ENCODE measurements at places on chromosomes 4 and X. TPM values are rescaled to one million over a fixed set of nuclear protein-coding genes. Genes with fewer than 3 reads are reported as not detected.
A peak's percentile ranks its signal among the peaks of the same experiment; 100 is the strongest.

DNA sequence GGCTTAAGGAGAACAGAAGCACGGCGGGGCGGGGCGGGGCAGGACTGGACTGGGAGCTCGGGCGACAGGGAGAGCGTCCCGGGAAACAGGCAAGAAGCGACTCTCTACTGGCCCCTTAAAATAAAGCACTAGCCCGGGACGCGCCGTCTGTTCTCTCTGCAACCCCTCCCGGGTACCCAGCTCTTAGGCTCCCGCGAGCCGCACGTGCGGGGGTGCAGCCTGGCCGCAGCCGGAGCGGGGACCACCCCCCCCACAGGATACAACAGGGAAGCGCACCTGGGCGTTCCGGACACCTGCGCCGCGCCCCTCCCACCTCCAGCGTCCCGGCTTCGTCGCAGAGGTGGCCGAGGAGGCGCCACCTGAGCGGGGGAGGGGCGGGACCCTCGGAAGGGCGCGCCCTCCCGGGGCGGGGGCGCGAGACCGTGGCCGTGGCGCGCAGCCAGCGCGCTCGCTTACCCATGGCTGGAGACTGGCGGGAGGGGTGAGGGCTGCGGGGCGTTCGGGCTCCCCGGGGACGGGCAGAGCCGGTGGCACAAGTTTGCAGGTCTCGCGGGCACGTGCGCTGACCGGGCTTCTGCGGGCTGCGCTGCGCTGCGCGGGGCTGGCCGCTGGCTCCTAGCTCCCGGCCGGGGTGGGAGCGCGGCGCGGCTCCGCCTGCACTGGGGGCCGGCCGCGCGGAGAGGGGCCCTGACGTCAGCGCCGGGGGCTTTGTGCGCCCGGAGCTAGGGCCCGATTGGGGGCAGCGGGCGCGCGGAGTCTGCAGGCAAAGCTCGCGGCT lies 91.5 kb downstream of the GEMIN8 start:
- H3K4me1 ChIP-seq = 0 out of 2 replicates have a peak, but pooled peaks cover 2% of the 10 kb centered on the region
- H3K36me3 ChIP-seq = no peaks in the 10 kb centered on the region
- H3K27ac ChIP-seq = no peak overlapping the region
- DNase-seq = peak; percentile 2
- peaks cover 42% of the 10 kb centered on the region for H3K27me3 ChIP-seq

DNA sequence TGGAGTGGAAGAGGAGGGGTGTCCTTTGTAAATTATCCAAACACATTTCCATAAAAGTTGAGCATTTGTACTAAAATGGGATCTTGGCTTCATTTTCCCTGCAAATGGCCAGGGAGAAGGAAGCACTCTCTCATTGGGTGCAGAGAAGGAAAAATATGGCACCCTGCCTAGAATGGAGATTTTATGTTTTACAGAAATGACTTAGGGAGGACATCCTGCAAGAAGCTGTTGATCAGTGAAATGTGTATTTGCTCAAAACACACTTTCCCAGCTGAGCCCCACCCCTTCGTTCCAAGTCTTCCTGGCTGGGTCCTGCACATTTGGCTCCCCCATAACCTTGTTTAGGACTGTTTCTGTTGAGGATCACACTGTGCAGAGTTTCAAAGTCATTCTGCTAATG lies 213.5 kb upstream of the TAPT1 start:
- H3K36me3 ChIP-seq = no peaks in the 10 kb centered on the region
- H3K4me1 ChIP-seq = peaks cover 3% of the 10 kb centered on the region
- H3K27ac ChIP-seq = no peak overlapping the region
- peaks cover 2% of the 10 kb centered on the region for H3K27me3 ChIP-seq

GRCh38 chr4:83022724-83023450 lies 12.1 kb upstream of the COPS4 start:
- DNase-seq = peak; percentile 76
- no peaks in the 10 kb centered on the region for H3K4me1 ChIP-seq
- H3K27me3 ChIP-seq = no peaks in the 10 kb centered on the region
- no peak overlapping the region for H3K4me3 ChIP-seq
- no peak overlapping the region for H3K27ac ChIP-seq

- no peak overlapping the region for H3K4me3 ChIP-seq
- H3K4me1 ChIP-seq = peaks cover 2% of the 10 kb centered on the region
- H3K36me3 ChIP-seq = no peaks in the 10 kb centered on the region
- H3K27ac ChIP-seq = no peak overlapping the region
These were observed 400.8 kb downstream of the GPM6A start for GRCh38 chr4:175411251-175411650.

DNA sequence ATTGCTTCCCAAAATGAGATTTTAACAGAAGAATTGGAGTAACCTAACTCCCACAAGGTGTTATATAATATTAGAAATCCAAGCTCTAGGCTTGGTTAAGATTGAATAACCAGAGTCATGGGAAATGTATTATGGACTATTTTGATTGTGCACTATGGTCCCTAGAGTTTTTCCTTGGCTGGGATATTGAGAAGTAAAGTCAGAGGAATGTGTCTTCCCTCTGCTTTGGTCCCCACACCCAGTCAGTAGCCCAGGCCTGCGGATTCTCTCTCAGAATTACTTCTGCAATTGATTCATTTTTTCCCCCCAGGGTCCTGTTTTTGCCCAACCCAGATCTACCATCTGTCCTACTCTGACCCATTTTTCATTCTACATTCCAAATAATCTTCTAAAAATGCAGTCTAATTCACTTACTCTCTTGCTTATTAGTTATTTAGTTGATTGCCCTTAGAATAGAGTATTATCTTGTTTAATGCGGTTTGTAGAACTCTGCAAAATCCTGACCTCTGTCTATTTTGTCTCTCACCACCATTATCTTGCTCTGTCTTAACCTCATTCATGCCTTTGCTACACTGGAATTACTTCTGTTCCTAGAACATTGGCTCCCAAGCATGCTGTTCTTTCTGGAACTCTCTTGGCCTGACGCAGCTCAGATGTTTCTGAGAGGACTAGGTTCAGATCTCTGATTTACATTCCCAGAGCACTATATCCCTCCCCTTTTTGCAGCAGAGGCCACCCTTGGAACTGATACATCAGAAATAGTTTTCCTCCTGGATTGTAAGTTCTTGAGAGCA lies 23.6 kb downstream of the GUCY1A1 start:
- no peaks in the 10 kb centered on the region for H3K4me1 ChIP-seq
- DNase-seq = no peak
- H3K27ac ChIP-seq = no peak overlapping the region
- H3K27me3 ChIP-seq = no peaks in the 10 kb centered on the region
- no peaks in the 10 kb centered on the region for H3K36me3 ChIP-seq

GRCh38 chrX:134891652-134892051 lies 99.1 kb upstream of the SMIM10 start:
- no peak overlapping the region for H3K27ac ChIP-seq
- H3K4me3 ChIP-seq = no peak overlapping the region
- H3K4me1 ChIP-seq = no peaks in the 10 kb centered on the region
- peaks cover 9% of the 10 kb centered on the region for H3K36me3 ChIP-seq
- H3K27me3 ChIP-seq = no peaks in the 10 kb centered on the region
- peak; percentile 31 for DNase-seq

- no peaks in the 10 kb centered on the region for H3K36me3 ChIP-seq
- H3K27ac ChIP-seq = no peak overlapping the region
- no peaks in the 10 kb centered on the region for H3K27me3 ChIP-seq
- DNase-seq = peak; percentile 64
- no peak overlapping the region for H3K4me3 ChIP-seq
These were observed 60.9 kb downstream of the UGT8 start for GRCh38 chr4:114659386-114660008.

DNA sequence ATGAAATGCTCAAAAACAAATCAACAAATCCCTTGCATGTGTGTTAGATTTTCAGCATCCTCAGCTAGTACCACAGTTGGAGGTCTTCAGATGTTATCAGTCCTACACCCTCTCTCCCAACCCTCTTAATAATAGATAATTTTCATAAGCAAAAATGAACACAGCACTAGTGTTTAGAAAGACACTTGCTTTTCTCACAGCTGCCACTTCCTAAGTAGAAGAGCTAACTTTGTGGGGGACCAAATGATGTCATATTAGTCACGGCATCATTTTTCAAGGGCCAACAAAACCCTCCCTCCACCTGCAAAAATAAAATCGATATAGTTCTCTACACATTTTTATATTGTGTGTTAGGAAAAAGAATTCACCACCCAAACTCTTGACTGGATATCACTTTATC lies 163.5 kb upstream of the GYPA start:
- H3K27ac ChIP-seq = no peak overlapping the region
- DNase-seq = no peak
- no peaks in the 10 kb centered on the region for H3K36me3 ChIP-seq
- no peaks in the 10 kb centered on the region for H3K4me1 ChIP-seq
- no peak overlapping the region for H3K4me3 ChIP-seq
- H3K27me3 ChIP-seq = no peaks in the 10 kb centered on the region

DNA sequence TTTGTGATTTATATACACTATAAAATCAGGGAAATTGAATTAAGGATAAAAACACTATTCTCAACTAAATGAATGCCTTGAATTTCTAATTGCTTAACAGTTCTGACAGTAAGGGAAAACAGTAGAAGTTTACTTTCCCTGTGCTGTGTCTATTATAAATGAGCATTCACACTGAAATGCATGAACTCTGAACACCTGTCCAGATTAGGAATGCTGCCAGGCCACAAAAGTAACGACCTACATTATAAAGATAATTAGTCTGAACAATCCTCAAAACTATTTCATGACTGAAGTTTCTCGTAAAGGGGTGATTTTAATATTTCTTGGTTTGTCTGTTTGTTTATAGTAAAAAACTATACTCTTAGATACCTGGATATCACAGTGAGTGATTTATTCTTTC lies 2.0 kb downstream of the NDST3 start:
- H3K4me1 ChIP-seq = no peaks in the 10 kb centered on the region
- no peaks in the 10 kb centered on the region for H3K36me3 ChIP-seq
- DNase-seq = no peak
- no peaks in the 10 kb centered on the region for H3K27me3 ChIP-seq
- H3K4me3 ChIP-seq = no peak overlapping the region

GRCh38 chr4:46594661-46595060 lies 204.7 kb upstream of the GABRA2 start:
- no peak for DNase-seq
- H3K4me3 ChIP-seq = no peak overlapping the region
- no peaks in the 10 kb centered on the region for H3K36me3 ChIP-seq
- H3K4me1 ChIP-seq = no peaks in the 10 kb centered on the region

GRCh38 chrX:44484607-44485146 lies 58.0 kb downstream of the FUNDC1 start:
- no peaks in the 10 kb centered on the region for H3K36me3 ChIP-seq
- DNase-seq = no peak
- H3K4me3 ChIP-seq = no peak overlapping the region
- H3K27ac ChIP-seq = no peak overlapping the region
- H3K27me3 ChIP-seq = peaks cover 7% of the 10 kb centered on the region
- H3K4me1 ChIP-seq = no peaks in the 10 kb centered on the region

- H3K4me3 ChIP-seq = no peak overlapping the region
- no peaks in the 10 kb centered on the region for H3K27me3 ChIP-seq
- DNase-seq = no peak
- H3K27ac ChIP-seq = no peak overlapping the region
These were observed 45.2 kb upstream of the SLC39A8 start for GRCh38 chr4:102390438-102390837.

DNA sequence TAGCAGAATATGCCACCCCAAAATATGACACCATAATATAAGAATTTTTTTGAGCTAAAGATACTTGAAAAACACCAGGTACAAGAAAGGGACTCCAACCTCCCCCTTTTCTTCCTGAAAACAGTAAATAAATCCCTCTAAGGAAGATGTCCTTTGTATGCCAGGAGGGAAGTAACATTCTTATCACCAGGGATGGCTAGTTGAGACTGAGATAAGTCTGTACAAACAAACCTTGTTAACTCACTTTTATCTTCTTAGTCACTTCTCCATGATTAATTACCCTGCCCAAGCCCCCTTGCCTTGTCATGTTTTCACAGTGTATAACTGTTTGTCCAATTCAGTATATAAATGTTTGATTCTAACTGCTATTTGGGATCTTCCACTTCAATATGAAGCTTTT lies 888.0 kb downstream of the PCDH18 start:
- no peak for DNase-seq
- H3K4me1 ChIP-seq = no peaks in the 10 kb centered on the region
- no peak overlapping the region for H3K27ac ChIP-seq

The ADH1A gene
- not detected for total RNA-seq

The WDR17 gene
- total RNA-seq = 0.83 TPM

The DGKK gene
- total RNA-seq = not detected

The PHOX2B gene
- not detected for total RNA-seq

The OCIAD1 gene
- total RNA-seq = 86.9 TPM

The EVC gene
- total RNA-seq = 16.8 TPM

The CENPVL1 gene
- total RNA-seq = not detected

All from IMR-90 (cell line).